Body of pancreas (tissue), 4 donors: ENCODE measurements at places on chromosomes 2 and 18.

DNA sequence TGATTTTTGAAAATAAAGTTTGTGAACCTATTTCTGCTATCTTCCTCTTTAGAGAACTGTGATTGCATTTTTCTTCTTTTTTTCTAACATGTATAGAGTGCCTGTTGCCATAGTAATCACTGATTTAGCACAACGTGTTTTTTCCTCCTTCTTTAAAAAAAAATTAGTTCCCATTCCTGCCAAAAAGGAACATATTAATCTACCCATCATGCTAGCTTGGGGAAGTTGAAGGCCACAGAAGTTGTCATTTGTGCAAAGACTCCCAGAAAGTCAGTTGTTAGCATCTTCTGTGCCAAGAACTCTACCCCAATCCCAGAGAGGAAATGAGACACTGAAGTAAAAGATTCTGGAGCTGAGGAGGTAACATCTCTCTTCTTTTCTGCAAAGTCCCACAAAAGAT is 57.3 kb downstream of the SLC8A1 start:
- no peaks in the 10 kb centered on the region for H3K27me3 ChIP-seq
- no peaks in the 10 kb centered on the region for H3K36me3 ChIP-seq
- no peak overlapping the region for H3K4me3 ChIP-seq
- peak; percentile 21 for DNase-seq
- no peaks in the 10 kb centered on the region for H3K4me1 ChIP-seq

GRCh38 chr2:53347269-53347668 is 420.3 kb upstream of the CHAC2 start:
- H3K36me3 ChIP-seq, result no peaks in the 10 kb centered on the region
- no peaks in the 10 kb centered on the region for H3K27me3 ChIP-seq
- H3K4me3 ChIP-seq, result no peak overlapping the region
- no peaks in the 10 kb centered on the region for H3K4me1 ChIP-seq

DNA sequence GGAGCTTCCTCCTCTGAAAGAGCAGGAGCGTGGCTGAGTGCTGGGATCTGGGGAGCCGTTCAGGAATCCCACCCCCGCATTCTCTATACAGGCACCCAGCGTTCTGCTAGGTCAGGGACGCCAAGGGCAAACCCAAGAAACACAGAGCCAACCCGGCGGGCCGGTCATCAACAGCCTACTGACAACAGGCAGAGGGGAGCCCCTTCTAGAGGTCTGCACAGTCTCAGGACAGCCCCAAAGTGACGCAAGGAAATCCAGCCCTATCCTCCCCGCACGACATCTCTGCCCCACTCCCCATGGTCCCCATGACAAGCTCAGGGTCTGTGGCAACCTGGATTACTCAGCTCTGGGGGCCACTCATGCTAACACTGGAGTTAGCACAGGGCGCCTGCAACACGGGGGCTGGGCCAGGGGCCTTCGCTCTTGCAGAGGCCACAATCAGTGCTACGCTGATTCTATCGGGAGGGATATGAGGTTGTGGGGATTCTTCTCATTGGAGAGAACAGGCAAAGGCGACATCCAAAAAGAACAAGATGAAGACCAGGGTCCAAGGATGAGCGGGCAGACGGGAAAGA is 81.6 kb downstream of the PXDN start:
- no peaks in the 10 kb centered on the region for H3K27me3 ChIP-seq
- H3K4me1 ChIP-seq, result peaks cover 9% of the 10 kb centered on the region
- no peak overlapping the region for H3K4me3 ChIP-seq
- H3K36me3 ChIP-seq, result no peaks in the 10 kb centered on the region
- H3K27ac ChIP-seq, result no peak overlapping the region

DNA sequence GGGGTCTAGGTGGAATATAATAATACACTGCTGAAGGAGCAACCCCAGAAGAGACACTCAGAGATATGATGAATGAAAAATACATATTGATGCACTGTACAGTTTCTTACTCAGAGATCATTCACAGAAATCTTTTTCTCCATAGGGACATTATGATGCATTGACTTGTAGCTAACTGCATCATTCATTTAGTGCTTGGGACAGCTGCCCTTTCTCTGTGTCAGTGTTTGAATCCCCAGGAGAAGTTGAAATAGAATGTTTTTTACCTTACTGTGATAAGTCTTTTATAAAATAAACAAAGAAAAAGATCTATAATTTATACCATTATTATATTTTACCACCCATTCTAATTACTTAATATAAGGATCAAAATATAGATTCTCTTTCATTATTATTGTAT is 91.7 kb upstream of the DSEL start:
- H3K4me1 ChIP-seq, result no peaks in the 10 kb centered on the region
- H3K36me3 ChIP-seq, result no peaks in the 10 kb centered on the region
- no peak overlapping the region for H3K4me3 ChIP-seq
- no peak for DNase-seq

DNA sequence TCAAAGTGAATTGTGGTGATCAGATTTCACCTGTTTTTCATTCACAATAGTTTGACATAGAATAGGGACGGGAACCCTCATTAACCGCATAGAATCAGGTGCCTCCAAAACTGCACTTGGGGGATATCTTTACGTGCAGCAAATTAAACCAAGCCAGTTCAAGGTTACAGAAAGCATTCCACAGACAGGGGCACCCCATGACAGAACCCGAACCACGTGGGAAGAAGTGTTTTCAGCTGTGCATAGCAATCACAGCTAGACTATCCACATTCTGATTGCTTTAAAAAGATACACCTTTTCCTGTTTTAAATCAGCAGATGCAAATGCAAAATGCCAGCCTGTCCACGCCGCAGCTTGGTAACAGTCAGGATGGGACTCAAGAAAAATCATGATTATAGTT is 205.8 kb downstream of the ANAPC1 start:
- DNase-seq, result no peak
- H3K27me3 ChIP-seq, result no peaks in the 10 kb centered on the region
- H3K4me3 ChIP-seq, result no peak overlapping the region
- H3K36me3 ChIP-seq, result no peaks in the 10 kb centered on the region
- H3K4me1 ChIP-seq, result peaks cover 4% of the 10 kb centered on the region
- H3K27ac ChIP-seq, result no peak overlapping the region

GRCh38 chr18:58049000-58049688 is 5.1 kb downstream of the NEDD4L start:
- H3K4me3 ChIP-seq, result no peak overlapping the region
- H3K36me3 ChIP-seq, result no peaks in the 10 kb centered on the region
- no peak for DNase-seq
- no peaks in the 10 kb centered on the region for H3K27me3 ChIP-seq
- H3K4me1 ChIP-seq, result peaks cover 47% of the 10 kb centered on the region

DNA sequence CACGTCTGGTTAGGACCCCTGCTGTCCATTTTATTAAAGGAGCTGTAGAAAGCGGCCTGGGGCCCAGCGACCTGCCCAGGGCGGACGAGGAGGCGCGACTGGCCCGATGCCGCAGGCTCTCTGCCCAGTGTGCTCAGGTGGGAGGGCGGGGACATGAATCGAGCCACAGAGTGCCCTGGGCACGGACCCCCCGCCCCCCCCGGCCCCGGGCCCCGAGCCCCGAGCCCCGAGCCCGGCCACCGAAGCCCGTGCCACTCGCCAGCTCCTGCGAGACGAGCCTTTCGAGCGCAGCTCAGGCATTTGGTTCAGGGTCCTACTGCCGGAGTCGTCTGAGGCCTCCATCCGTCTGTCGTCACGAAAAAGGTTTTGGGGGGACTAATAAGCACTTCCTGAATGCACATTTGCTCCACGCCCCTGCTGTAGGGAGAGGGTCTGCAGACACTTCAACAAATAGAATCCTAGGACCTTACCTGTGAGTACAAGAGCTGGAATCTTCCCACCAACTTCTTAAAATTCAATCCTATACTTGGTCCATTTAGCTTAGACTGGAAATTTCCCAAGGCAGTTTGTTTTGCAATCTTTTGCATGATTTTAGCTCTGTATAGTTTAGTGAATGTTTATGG is 602 bp upstream of the ADAM17 start:
- H3K27ac ChIP-seq, result peak overlapping the region; percentile 98
- H3K36me3 ChIP-seq, result no peaks in the 10 kb centered on the region
- H3K27me3 ChIP-seq, result no peaks in the 10 kb centered on the region
- H3K4me1 ChIP-seq, result peaks cover 27% of the 10 kb centered on the region

DNA sequence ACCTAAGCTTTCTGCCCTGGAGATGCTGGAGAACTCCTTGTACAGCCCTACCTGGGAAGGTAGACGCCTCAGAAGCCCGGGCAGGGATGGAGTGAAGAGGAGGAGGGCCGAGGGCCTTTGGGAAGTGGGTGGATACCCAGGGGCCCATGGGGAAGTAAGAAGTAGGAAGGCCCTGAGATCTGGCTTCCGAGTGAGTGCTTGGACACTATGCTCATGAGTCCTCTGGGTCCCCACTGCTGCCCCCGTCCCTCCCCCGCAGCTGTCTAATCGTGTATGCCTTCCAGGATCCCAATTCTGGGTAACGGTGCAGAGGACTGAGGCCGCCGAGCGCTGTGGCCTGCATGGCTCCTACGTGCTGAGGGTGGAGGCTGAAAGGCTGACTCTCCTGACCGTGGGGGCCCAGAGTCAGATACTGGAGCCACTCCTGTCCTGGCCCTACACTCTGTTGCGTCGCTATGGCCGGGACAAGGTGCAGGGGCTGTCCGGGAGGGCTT is 1.1 kb downstream of the DOK1 start:
- H3K4me3 ChIP-seq, result peak overlapping the region; percentile 64
- no peak for DNase-seq
- no peaks in the 10 kb centered on the region for H3K27me3 ChIP-seq
- H3K36me3 ChIP-seq, result no peaks in the 10 kb centered on the region
- H3K27ac ChIP-seq, result peak overlapping the region; percentile 85
- peaks cover 16% of the 10 kb centered on the region for H3K4me1 ChIP-seq

DNA sequence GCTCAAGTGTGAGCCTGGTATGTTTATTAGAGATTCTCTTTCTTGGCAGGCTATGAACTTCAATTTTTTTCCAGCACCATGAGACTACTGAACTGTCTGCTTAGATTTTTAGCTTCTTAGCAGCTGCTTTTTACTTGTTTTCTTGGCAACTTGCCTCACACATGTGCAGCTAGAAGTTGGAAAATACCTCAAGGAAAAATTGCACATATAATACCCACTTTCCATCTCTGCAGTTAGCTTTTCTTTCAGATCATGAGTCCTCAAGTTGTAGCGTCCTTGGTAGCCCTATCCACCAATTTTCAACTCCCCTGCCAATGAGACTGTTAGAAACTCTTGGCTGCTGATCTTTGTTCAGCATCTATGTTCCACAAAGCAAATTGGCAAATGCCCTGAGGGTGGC is 302.1 kb downstream of the HRH4 start:
- no peaks in the 10 kb centered on the region for H3K4me1 ChIP-seq
- no peaks in the 10 kb centered on the region for H3K27me3 ChIP-seq
- H3K36me3 ChIP-seq, result no peaks in the 10 kb centered on the region
- no peak for DNase-seq
- H3K27ac ChIP-seq, result no peak overlapping the region
- no peak overlapping the region for H3K4me3 ChIP-seq

- H3K27me3 ChIP-seq, result no peaks in the 10 kb centered on the region
- no peak overlapping the region for H3K27ac ChIP-seq
Measured at GRCh38 chr2:46117379-46117778, 179.8 kb upstream of the EPAS1 start.

DNA sequence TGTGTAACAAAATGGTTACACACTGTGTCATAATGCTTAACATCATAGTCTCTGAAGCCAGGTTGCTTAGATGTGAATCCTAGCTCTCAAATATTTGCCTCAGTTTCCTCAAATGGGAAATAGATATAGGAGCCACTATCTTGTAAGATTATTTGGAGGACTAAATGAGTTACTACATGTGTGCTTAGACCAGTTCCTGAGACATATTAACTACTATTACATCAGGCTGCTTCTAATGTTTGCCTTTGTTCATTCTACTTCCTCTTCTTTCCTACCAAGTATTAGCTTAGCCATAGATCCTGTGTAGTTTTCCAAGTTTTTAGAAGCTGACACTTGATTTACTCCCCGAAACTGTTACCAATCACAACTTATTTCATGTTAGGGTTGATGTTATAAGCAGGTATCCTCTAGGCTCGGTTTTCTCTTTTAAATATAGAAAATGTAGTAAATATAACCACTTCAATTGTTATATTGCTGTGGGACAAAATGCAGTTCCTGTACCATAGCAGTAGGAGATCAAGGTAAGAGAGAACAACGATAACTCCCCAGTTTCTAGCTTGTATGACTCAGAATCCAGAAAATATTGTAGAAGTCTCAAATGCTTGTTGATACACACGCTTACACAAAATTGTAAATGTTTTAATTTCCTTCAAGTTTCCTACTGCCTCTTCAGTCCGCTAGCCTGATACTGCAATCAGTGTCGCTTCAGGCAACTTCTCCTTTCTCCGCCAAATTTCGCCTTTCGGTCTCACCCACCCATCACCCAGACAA is 751 bp upstream of the DNAJC10 start:
- H3K27ac ChIP-seq, result peak overlapping the region; percentile 73
- H3K4me1 ChIP-seq, result peaks cover 21% of the 10 kb centered on the region

DNA sequence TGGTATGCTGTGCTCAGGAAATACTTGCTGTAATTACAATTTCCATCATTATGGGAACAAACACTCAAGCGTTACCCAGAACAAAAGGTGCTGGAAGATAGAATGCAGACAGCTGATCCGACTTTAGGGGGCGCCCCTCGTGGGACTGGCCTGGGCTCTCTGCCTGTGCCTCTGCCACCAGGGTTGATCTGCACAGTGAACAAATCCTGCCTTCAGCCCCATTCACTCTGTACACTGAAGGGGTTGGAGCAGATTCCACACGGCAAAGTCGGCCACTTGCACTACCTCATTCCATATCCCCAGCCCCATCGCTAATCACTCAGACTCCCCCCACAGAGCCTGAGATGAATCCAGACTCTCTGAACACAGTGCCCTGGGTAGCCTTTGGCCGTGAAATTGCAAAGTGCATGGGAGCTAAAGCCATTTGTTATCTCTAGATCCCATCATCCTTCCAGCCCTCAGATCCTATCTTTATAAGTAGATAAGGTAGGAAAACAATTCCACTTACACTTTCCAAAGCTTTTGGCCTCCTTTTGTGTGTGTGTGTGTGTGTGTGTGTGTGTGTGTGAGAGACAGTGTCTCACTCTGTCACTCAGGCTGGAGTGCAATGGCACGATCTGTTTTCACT is 69.3 kb downstream of the INPP5D start:
- H3K27ac ChIP-seq, result no peak overlapping the region
- no peaks in the 10 kb centered on the region for H3K27me3 ChIP-seq
- no peaks in the 10 kb centered on the region for H3K36me3 ChIP-seq
- no peak overlapping the region for H3K4me3 ChIP-seq
- DNase-seq, result no peak

DNA sequence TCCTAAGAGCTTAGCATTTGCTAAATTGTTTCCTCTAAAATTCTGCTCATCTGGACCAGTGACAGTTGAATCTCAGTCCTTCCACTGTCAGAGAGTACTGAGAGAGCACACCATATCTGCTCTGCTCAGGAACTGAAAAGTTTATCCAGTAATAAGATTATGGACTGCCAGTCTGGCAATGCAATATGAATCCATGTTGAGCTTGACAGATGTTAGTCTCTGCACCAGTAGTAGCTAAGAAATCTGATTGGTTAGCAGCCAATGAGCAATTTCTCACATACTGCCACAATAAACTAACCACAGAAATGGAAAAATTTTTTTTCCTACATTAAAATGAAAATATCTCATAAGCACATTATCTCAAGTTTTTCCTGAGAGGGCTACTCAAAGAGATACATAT is 2.3 kb downstream of the PRKD3 start:
- H3K27ac ChIP-seq, result no peak overlapping the region
- H3K4me3 ChIP-seq, result no peak overlapping the region
- DNase-seq, result no peak
- H3K27me3 ChIP-seq, result no peaks in the 10 kb centered on the region
- H3K4me1 ChIP-seq, result peaks cover 34% of the 10 kb centered on the region
- H3K36me3 ChIP-seq, result no peaks in the 10 kb centered on the region

- peaks cover 19% of the 10 kb centered on the region for H3K4me1 ChIP-seq
- H3K27ac ChIP-seq, result peak overlapping the region; percentile 67
- no peak overlapping the region for H3K4me3 ChIP-seq
- no peaks in the 10 kb centered on the region for H3K27me3 ChIP-seq
Measured at GRCh38 chr2:38146907-38147307, 71.0 kb upstream of the CYP1B1 start.
